ENCODE measurements at places on chromosomes 16 and 17. TPM values are rescaled to one million over a fixed set of nuclear protein-coding genes. Genes with fewer than 3 reads are reported as not detected.
A peak's percentile ranks its signal among the peaks of the same experiment; 100 is the strongest.

- H3K36me3 ChIP-seq: no peaks in the 10 kb centered on the region
- H3K27me3 ChIP-seq: no peaks in the 10 kb centered on the region
- H3K27ac ChIP-seq: no peak overlapping the region
- no peaks in the 10 kb centered on the region for H3K4me1 ChIP-seq
- H3K4me3 ChIP-seq: no peak overlapping the region
These were observed 103.6 kb downstream of the SDR42E1 start for GRCh38 chr16:81907681-81908080.

GRCh38 chr16:88783391-88784073 is 1.5 kb downstream of the PIEZO1 start:
- no peak overlapping the region for H3K27ac ChIP-seq
- H3K27me3 ChIP-seq: peaks cover 39% of the 10 kb centered on the region
- no peaks in the 10 kb centered on the region for H3K36me3 ChIP-seq
- no peak for DNase-seq
- peaks cover 2% of the 10 kb centered on the region for H3K4me1 ChIP-seq

GRCh38 chr17:82566129-82566960 is 46.8 kb downstream of the FOXK2 start:
- H3K4me3 ChIP-seq: no peak overlapping the region
- no peaks in the 10 kb centered on the region for H3K4me1 ChIP-seq
- peaks cover 8% of the 10 kb centered on the region for H3K36me3 ChIP-seq
- no peak overlapping the region for H3K27ac ChIP-seq
- no peak for DNase-seq

GRCh38 chr16:84218176-84218823 is 21.5 kb downstream of the KCNG4 start:
- H3K4me3 ChIP-seq: no peak overlapping the region
- no peak for DNase-seq
- H3K27me3 ChIP-seq: no peaks in the 10 kb centered on the region
- H3K4me1 ChIP-seq: peaks cover 10% of the 10 kb centered on the region

- peaks cover 22% of the 10 kb centered on the region for H3K27me3 ChIP-seq
- DNase-seq: no peak
- H3K36me3 ChIP-seq: no peaks in the 10 kb centered on the region
- H3K4me1 ChIP-seq: no peaks in the 10 kb centered on the region
- no peak overlapping the region for H3K4me3 ChIP-seq
These were observed 4.4 kb upstream of the CYB561 start for GRCh38 chr17:63450551-63450950.

GRCh38 chr17:60445144-60445543 is 22.9 kb downstream of the CHCT1 start:
- H3K36me3 ChIP-seq: peaks cover 15% of the 10 kb centered on the region
- no peak for DNase-seq
- H3K27me3 ChIP-seq: no peaks in the 10 kb centered on the region

- H3K4me1 ChIP-seq: no peaks in the 10 kb centered on the region
- no peak overlapping the region for H3K4me3 ChIP-seq
- no peak overlapping the region for H3K27ac ChIP-seq
- peak; percentile 87 for DNase-seq
- no peaks in the 10 kb centered on the region for H3K36me3 ChIP-seq
These were observed 3.4 kb downstream of the SGCA start for GRCh38 chr17:50169121-50169764.

DNA sequence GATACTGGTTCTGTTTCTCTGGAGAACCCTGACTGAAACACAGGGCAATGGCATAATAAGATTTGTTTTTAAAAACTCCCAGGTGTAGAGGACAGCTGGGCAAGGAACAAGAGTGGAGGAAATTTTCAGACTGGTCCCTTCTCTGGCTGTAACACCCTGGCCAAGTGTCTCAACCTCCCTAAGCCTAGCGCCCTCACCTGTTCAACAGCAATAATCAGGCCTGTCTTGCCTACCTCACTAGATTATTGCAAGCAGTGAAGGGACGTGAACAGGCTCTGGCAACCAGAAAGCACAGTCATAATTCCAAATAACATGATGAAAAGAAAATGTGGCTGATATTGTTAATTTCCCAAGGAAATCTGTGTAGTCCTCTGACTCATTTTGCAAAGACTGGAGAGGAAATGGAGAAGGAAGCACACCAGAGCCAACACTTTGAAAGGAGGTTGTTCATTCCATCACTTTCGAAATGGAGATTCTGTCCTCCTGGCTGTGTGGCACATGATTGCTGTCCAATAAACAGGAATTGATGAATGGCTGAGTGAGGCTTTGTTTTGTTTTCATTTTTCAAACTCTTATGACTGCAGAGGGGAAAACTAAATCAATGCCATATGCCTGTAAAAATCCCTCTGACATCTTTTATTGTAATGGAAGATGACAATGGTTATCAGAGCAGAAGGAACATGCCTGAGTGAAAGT is 87.5 kb upstream of the HLF start:
- H3K36me3 ChIP-seq: no peaks in the 10 kb centered on the region
- no peaks in the 10 kb centered on the region for H3K27me3 ChIP-seq
- H3K4me1 ChIP-seq: no peaks in the 10 kb centered on the region
- peak; percentile 37 for DNase-seq
- no peak overlapping the region for H3K4me3 ChIP-seq
- H3K27ac ChIP-seq: no peak overlapping the region

DNA sequence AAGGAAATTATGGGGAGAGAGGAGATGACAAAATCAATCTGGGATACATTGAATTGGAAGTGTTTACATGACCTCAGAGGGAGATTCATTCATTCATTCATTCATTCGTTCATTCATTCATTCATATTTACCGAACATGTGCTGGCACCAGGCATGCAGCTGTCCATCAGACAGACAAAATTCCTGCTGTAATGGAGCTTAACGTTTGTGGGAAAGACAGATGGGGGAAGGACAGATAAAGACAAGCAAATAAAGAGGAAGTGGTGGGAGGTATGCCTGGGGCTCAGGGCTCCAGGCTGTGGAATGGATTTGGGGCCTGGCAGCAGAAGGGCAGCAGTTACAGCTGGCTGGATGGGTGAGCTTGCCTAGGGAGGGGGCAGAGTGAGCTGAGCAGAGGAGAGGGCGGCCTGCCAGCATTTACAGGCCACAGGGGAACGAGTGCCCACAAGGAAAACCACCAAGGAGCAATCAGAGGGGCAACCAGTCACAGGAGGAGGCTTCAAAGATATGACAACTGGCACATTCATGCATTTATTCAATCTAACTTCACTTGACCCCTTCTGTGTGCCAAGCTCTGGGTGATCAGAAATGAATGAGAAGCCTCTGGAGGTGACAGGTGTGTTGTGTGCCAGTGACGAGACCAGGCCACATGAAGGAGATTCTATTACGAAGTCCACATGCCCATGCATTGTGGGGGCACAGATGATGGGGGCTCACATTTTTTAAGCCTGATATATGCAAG is 48.5 kb downstream of the ARHGAP27 start:
- H3K36me3 ChIP-seq: no peaks in the 10 kb centered on the region
- H3K27me3 ChIP-seq: no peaks in the 10 kb centered on the region

DNA sequence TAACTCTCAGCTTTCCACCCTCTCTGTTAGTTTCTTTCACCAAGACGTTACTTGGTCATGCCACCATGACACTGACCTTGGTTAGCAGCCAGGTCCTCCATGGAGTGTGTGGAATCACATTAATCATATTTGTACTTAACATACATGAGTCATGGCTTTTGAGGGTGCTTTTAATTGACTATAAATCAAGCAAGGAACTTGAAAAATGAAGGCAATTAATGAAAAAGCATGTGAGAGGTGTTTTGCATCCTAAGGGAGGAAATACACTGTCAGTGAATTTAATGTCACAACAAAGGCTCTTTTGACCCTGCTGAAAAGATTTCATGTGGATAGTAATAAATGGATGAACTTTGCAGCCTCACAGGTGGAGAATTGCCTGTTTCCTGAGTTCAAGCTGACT is 240.7 kb downstream of the CDH13 start:
- H3K27me3 ChIP-seq: no peaks in the 10 kb centered on the region
- no peak overlapping the region for H3K27ac ChIP-seq
- H3K4me1 ChIP-seq: no peaks in the 10 kb centered on the region
- H3K4me3 ChIP-seq: no peak overlapping the region
- no peak for DNase-seq

- H3K4me1 ChIP-seq: no peaks in the 10 kb centered on the region
- H3K4me3 ChIP-seq: no peak overlapping the region
- H3K27me3 ChIP-seq: peaks cover 5% of the 10 kb centered on the region
These were observed 9.4 kb upstream of the ENGASE start for GRCh38 chr17:79065105-79065670.

DNA sequence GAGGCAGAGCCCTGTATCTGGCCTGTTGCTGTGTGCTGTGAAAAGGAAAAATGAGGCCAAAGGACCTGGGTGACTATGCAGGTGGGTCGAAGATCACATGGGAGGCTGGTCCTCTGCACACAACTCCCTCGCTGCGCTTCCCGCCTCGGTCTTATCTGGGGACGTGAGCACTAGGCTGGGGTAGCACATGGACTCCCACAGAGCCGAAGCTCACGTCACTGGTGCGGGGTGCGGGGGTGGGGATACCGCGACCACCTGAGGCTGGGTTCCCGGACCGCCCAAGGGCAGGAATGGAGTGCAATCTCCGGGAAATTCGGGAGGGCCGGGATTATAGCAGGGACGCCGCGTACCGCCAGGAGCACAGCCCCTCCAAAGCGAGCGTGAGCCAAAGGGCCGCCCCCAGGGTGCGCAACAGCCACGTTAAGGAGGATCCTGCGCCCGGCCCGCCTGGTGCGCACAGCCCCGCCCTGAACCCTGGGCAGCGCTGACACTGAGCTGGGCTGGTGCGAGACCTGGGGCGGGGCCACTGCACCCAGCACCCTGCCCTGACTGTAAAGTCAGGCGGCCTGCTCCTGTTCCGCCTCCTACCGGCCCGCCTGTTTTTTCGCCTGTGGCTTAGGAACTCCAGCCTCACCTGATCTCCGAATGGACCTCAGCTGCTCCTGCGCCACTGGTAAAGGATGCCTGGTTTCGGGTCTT is 4.8 kb downstream of the MT1A start:
- DNase-seq: peak; percentile 59
- no peak overlapping the region for H3K27ac ChIP-seq
- H3K36me3 ChIP-seq: no peaks in the 10 kb centered on the region
- no peaks in the 10 kb centered on the region for H3K4me1 ChIP-seq
- H3K4me3 ChIP-seq: peak overlapping the region; percentile 33
- peaks cover 100% of the 10 kb centered on the region for H3K27me3 ChIP-seq

GRCh38 chr17:50944054-50944901 is 78.1 kb upstream of the TOB1 start:
- H3K4me3 ChIP-seq: peak overlapping the region; percentile 46
- H3K36me3 ChIP-seq: no peaks in the 10 kb centered on the region
- peaks cover 16% of the 10 kb centered on the region for H3K4me1 ChIP-seq

- no peak overlapping the region for H3K27ac ChIP-seq
- no peaks in the 10 kb centered on the region for H3K36me3 ChIP-seq
- no peak for DNase-seq
- H3K4me3 ChIP-seq: no peak overlapping the region
- no peaks in the 10 kb centered on the region for H3K27me3 ChIP-seq
These were observed 52.0 kb upstream of the CBX4 start for GRCh38 chr17:79891113-79891730.

- peaks cover 12% of the 10 kb centered on the region for H3K4me1 ChIP-seq
- peak; percentile 56 for DNase-seq
- no peaks in the 10 kb centered on the region for H3K27me3 ChIP-seq
- H3K36me3 ChIP-seq: no peaks in the 10 kb centered on the region
These were observed 22.2 kb upstream of the RHOT1 start for GRCh38 chr17:32120141-32120540.

DNA sequence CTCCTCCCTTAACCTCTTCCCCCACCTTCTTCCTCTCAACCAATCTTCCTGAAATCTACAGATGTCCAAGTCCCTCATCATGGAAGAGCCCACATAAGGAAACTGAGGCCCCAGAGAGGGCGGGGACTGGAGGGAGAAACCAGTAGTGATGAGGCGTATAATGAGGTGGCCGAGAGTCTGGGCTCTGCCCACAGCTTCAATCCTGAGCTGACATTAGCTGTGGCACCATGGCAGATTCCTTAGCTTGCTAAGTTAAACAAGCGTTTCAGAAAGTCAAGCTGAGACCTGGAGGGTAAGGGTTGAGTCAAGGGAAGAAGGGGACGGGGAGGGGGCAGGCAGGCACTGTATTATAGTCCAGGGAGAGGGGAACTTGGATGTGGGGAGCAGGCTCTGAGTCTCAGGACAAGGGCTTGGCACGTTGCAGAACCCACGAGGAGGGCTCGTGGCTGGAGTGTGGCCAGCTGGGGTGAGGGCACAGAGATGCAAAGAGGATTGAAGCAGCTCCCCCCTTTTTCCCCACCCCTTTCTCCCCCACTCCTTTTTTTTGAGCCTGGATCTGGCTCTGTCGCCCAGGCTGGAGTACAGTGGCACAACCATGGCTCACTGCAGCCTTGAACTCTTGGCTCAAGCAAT is 13.3 kb downstream of the ARHGAP23 start:
- H3K27ac ChIP-seq: no peak overlapping the region
- no peaks in the 10 kb centered on the region for H3K36me3 ChIP-seq
- no peak for DNase-seq
- peaks cover 18% of the 10 kb centered on the region for H3K4me1 ChIP-seq
- H3K27me3 ChIP-seq: no peaks in the 10 kb centered on the region

DNA sequence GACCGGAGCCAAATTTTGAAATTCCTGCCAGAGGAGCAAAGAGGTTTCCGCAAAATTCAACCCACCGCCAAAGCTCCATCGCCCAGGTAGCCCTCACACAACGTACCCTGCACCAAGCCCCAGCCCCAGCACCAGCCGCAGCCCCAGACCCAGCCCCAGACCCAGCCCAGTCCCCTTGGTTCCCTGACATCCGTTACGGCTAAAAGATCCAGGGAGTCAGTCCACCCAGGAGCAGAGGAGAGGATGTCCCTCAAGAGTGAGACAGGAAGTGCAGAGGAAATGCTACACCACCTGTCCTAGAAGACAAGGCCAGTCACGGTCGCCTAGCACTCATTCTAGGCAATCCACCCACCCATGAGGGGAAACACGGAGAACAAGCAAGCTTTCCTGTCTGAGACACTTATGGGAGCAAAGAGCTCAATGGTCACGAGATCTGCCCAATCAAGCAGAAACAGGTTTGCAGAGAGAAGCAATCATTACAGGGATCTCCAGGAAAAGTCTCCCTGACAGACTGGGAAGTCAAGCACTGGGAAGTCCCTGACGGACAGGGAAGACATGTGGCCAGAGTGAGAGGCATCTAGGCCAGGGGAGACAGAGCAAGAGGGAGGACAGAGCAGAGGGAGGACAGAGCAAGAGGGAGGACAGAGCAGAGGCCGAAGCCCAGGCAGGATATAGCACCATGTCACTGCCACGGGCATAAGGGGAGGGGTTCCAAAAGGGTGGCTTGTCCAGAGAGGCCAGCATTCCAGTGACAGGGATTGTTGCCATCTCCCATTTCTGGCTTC is 15.0 kb upstream of the KCNJ18 start:
- no peaks in the 10 kb centered on the region for H3K27me3 ChIP-seq
- DNase-seq: no peak
- H3K4me1 ChIP-seq: no peaks in the 10 kb centered on the region
- no peak overlapping the region for H3K4me3 ChIP-seq

TMC8 gene
- not detected for total RNA-seq

TLCD3B gene
- 9.0 TPM for total RNA-seq

BAIAP3 gene
- total RNA-seq: 4.0 TPM

KATNIP gene
- 10.0 TPM for total RNA-seq

NPIPB8 gene
- total RNA-seq: not detected

SMTNL2 gene
- total RNA-seq: 3.0 TPM
